MM.1S (cell line): ENCODE measurements at places on chromosomes 16 and 17.

DNA sequence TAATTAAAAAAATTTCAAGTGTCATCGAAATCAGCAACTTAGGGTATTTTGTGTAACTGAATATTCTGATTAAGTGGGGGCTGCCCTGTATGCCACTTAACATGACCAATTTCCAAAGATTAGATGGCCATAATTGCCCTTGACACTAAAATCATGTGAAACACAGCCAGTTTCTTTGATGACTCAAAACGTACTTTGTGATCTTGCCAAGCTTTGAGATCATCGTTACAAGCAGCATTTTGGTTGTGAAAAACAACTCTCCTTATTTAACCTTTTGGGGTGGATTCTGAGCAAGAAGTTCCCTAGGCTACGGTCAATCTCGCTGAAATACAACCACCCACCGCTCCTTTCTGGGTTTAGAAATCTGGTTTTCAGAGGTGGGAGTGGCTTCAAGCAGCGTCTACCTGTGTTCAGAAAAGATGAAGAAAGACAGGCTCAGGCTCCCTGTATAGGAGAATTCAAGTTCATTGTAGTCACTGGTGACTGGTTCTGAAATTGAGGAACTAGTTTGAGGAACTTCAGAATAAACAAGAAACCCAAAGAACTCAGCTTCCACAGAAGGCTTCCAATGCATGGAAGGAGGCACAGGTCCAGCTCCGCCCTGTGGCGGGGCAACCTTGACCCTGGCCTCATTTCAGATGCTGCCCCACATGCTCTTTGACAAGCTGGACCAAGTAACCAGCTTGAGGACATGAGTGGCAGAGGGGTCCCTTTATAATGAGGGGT is 9.4 kb downstream of the MAP3K14 start:
- DNase-seq, result no peak

- DNase-seq, result no peak
These were observed 2.4 kb upstream of the EIF1 start for GRCh38 chr17:41686281-41686680.

DNA sequence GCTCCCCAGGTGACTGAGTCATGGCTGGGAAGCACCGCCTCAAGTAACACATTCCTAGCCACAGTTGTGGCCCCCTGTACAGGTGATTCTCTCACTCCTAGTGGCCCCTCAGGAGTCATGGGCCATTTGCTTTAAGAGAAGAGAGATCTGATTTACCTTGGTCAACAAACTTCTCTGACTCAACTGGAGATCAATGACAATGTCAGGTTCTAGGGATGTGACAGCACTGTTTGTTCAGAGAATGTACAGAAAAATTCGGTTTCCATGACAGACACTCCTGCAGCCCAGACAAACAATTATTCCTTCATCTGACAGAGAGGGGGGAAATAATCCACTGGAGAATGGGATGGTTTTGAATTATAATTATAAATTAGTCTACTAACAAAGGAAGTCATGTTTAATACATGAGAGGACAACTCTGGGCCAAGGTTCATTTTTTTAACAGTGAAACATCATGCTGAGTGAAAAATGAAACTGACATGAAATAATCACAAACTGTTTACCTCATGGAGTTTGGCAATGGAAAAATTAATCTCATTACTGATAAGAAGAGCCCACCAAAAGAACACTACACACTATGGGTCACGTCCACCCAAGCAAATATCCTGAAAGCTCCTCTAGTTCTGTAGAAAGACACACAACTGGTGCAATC is 9.7 kb downstream of the ERN1 start:
- DNase-seq, result no peak

- DNase-seq, result no peak
These were observed at the start of gene TMEM132E for GRCh38 chr17:34579017-34579946. TSS of gene TMEM132E (plus strand) at chr17:34579582. CDS start at chr17:34581077, 1,495 bp downstream.
